ENCODE measurements at places on chromosomes 12 and 14.

- DNase-seq = no peak
These were observed 107.4 kb downstream of the SLC25A47 start for GRCh38 chr14:100430571-100430970.

DNA sequence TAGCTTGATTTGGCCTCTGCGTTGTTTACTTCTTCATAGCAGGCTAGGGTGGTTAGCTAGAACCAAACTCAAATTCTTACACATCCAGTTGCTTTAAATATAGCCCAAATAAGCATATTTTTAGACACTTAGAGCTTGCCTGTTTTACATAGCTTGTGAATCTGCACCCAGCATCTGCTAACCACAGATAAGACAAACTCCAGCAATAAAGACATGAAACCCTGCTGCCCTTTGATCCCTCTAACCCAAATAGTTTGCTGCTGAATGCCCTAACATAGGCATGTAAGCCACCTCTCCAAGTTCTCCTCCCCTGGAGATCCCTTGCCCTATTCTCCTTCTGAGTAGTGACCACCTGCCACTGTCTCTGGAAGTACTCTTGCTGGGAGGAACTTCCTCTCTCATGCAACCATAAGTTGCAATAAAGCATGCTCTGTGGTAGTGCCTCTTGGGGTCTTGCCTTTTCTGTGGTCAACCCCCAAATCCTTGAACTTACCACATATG, 185.6 kb downstream of the TMEM117 start:
- no peak for DNase-seq

GRCh38 chr12:29334937-29335336, 46.0 kb downstream of the ERGIC2 start:
- peak; percentile 8 for DNase-seq

DNA sequence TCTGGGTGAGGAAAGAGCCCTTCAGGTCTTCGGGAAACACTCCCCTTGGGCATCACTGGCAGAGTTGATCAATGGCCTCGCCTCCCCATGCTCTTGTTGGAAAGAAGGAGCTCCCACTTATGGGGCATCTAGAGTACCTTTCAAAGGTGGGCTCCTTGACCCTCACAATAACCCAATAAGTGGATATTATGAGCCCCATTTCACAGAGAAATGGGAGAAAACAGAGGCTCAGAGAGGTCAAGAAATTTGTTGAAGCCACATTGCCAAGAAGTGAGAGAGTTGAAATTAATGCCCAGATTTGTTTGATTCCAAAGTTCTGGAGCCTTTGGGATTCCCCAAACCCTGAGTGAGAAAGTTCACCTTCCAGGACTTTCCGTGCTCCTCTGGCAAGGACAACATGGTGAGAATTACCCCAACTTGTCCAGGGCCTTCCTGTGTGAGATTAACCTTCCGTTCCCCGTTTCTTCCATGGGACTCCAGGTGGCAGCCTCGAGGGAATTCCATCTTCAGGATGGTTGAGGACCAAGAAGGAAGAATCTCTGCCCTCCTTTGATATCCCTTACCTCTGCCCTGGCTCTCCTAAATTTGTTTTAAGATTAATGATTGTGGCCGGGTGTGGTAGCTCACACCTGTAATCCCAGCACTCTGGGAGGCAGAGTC, 7.5 kb upstream of the CHD4 start:
- no peak for DNase-seq

DNA sequence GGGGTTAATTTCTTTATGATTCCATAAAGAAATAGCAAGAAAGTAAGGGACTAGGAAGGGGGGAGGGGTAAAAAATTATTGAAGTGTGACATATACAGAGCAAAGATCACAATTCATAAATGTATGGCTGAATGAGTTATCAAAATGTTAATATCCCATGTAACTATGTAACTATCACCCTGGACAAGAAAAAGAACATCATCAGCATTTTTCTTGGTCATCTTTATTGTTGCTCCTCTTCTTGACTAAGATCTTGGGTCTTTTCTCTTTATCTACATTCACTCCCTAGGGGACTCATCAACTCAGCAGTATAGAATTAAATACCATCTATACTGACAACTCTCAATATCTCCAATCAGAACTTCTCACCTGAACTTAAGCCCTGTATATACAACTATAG, 57.5 kb downstream of the CAND1 start:
- DNase-seq = no peak

DNA sequence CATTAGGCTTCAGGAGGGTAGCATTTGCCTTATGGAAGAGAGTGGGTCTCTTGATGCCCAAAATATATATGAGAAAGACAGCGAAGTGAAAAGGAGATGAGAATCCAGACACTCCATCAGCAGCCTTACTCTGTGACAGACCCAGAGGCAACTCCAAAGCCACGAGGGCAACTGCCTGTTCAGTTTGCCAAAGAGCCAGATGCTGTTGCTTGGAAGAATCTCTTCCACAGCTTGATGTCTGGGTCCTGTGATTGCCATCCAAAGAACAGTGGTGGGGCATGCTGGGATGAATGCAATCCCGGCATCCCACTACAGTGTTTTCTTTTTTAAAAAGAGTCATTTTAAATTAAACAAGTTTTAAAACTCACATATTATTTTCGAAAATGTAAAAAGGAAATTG, 10.9 kb upstream of the OTX2 start:
- no peak for DNase-seq

- no peak for DNase-seq
These were observed 333.8 kb downstream of the KCNH5 start for GRCh38 chr14:62711351-62712023.

- DNase-seq = peak; percentile 27
These were observed 38.3 kb upstream of the LTA4H start for GRCh38 chr12:96073346-96074330.

DNA sequence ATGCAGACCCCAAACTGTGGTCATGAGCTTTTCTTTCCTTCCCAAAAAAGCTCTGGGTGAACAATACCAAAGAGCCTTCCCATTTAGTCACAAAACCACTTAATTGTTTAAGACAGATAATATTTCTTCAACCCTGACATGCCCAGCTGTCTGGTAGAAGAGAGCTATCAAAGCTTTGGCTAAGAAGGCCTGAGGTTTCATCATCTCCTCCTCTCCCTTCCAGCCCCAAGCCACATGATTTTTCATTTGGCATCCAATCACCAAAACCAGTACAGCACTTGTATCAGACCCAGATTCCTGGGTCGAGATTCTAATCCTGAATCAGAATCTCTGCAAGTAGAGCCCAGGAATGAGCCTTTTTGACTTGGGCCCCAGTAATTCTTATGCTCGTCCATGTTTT, 199.6 kb upstream of the TMEM260 start:
- DNase-seq = peak; percentile 57

- DNase-seq = no peak
These were observed 10.6 kb downstream of the SRP54 start for GRCh38 chr14:34993426-34993825.

DNA sequence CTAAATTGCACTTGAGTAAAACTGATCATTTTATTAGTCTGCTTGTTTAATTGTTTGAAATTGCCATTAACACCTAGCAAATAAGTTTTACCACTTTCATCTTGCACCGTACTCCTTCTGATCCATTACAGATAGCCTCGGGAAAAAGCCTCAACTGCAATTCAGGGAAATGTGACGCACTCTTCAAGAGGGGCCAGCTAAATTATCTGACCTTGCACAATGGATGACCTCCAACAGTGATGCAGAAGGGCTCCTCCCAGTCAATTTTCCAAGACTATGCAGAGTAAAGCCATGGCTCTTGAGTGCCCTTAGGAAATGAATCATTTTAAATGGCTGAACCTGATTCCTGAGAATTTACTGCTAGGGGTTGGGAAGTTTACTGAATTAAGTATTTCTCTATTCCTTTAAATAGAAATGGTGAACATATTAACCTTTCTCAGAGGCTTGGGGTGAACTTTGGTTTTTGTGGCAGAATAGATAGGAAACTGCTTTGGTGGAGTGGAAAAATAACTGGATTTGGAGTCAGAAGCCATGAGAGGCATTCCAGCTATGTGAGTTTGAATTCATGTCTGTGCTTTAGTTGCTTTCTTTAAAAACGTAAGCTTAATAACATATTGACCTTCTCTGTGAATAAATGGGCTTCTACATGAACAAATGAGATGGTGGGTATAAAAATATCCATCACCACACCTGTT, 64.8 kb upstream of the OVCH1 start:
- DNase-seq = peak; percentile 89

- DNase-seq = no peak
These were observed 71.4 kb upstream of the SRSF5 start for GRCh38 chr14:69695322-69696203.

DNA sequence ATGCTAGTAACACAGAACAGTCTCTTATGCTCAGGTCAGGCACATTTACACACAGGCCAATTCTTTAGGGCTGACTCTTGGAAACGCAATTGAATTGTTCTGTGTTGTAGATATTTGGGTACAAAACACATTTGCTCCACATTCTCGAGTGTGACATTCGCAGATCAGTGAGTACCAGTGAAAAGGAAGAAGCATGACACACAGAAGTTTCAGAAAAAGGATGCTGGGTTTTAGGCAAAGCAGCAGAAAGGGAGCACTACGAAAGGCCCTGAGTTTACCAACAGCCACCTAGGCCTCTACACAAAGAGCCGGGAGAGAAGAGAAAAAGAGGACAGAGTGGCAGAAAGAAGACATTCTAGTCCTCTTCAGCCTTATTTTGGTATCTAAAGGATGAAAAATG, 254.4 kb upstream of the BTG1 start:
- no peak for DNase-seq

DNA sequence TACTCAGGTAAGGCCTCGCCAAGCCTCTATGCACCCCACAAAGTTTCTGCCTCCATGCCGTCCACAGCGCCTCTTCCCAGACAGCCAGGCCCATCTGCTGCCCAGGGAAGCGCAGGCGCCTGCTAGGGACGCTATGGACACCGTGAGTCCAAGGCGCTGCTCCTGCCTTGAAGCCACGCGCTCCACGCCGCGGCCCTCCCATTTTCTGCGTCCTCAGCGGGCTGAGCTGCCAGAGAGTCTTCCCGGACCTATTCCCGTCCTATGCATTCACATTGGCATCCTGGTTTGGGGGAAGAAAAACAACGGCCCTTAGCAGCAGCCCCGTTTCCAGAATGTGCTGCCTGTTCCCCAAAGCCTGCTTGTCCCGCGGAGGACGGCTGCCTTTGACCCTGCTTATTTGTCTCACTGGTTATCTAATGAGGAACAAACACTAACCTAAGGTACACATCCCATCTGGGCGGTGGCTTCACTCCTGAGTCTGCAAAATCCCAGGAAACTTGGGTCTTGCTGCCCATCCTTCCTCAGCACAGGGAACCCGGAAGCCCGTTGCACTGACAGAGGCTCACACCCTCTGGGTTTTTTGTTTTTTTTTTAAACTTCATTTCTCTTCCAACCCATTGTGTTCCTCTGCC, 38.0 kb downstream of the MMAB start:
- DNase-seq = no peak

GRCh38 chr12:109157986-109158385, 41.6 kb downstream of the ACACB start:
- DNase-seq = no peak

GRCh38 chr14:87869619-87870583, 123.1 kb downstream of the GALC start:
- DNase-seq = peak; percentile 80

- peak; percentile 88 for DNase-seq
These were observed 339.6 kb upstream of the TBX3 start for GRCh38 chr12:115023279-115024265.

- DNase-seq = no peak
These were observed 84.8 kb downstream of the NRXN3 start for GRCh38 chr14:78254911-78255461.

DNA sequence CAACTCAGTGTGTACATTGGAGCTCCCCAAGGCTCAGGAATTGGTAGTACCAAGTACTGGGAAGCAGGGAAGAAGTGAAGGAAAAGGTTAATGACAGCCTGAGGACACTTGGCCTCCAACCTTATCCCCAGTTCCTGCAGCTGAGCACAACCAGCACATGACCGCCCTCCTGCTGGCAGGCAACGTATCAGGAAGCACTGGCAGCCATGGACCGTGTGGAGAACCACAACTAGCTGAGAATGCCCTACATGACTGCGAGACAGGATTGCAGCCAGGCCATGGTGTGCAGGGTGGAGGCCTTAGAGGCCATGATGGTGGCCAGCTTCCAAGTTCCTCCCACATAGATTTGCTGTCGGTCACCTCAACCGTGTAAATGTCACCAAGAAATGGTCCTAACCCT, 26.8 kb downstream of the PYGL start:
- DNase-seq = no peak

DNA sequence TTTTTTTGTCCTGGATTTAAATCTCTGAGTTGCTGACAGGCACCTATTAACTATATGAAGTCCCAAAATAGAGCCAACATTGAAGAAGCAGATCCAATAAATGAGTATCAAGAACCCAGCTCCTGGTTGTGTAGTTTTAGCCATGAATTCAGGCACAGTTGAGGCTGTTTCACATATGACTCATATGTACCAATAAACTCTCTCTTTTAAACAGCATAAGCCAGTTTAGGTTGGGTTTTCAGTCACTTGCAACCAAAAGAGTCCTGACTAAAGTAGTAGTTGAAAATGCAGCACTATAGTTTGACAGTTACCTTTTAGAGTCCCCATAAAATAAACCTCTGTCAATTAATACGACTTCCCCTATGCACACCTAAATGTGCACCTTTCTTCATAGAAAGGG, 389.9 kb downstream of the RPS29 start:
- no peak for DNase-seq

GRCh38 chr14:52797653-52798052, 6.2 kb upstream of the GNPNAT1 start:
- DNase-seq = no peak

GRCh38 chr14:63288853-63289252, 29.9 kb downstream of the GPHB5 start:
- DNase-seq = no peak

DNA sequence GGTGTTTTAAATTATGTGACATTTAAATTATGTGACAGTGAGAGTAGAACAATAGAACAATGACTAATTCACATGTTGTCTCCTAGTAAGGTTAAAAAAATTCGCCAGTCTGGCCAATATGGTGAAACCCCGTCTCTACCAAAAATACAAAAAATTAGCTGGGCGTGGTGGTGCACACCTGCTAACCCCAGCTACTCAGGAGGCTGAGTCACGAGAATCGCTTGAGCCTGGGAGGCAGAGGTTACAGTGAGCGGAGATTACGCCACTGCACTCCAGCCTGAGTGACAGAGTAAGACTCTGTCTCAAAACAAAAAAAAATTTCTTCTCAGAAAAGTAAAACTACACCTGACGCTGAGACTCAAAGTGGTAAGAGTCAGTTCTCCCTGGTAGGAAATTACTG, 2.7 kb downstream of the CS start:
- no peak for DNase-seq

DNA sequence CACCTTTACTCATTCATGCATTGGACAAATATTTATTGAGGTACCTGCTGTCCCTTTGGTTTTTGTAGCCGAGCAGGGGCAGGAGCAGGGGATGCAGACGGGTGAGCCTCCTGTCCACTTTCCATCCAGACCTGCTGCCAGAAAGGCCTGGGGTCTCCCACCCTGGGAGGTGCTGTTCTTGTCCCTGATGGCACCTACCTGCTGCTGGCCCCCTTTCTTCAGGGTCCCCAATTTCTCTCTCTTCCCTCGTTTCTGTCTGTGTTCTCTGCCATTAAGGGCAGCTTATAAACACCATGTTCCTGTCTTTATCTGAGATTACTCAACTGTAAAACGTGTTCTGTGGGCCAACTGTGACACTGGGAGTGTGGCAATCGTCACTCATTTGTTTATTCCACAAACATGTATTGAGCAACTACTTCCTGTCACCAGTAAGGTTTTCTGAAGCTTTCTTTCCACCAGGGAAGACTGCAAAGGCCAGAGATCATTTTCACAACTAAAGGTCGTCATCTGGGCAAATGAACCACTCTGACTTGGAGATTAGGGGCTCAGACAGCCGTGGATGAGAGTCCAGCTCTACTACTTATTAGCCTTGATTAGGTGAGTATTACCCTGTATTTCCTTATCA, at the start of gene HAL:
HAL (minus strand) TSS at position 311 of the 625 bp plus-strand sequence. CDS start 434 bp downstream, outside the sequence.
- no peak for DNase-seq

GRCh38 chr12:8876887-8877286, 37.4 kb upstream of the PHC1 start:
- DNase-seq = no peak
